ENCODE measurements at places on chromosomes 2 and 18. TPM values are rescaled to one million over a fixed set of nuclear protein-coding genes. Genes with fewer than 3 reads are reported as not detected.

The CBLN2 gene
- polyA plus RNA-seq = 8.0 TPM

The FAM210A gene
- 21.2 TPM for polyA plus RNA-seq

- no peak for DNase-seq
These were observed 42.0 kb upstream of the CCDC88A start for GRCh38 chr2:55461679-55462078.

DNA sequence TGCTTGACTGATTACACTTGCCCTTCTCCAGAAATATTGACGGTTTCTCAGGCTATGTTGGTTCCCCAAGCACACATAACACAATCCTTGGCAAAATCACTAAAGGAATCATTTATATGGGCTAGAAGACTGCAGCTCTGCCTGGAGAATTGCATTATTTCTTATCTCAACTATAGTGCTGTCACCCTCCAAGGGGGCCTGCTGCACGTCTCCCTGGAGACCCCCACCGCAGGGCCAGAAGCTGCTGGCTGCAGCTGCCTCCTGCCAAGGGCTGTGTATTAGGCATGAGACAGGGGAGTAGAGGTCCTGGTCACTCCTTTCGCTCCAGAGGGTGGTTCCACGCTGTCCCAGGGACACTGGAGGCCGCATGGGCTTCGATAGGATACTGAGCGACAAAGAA is 76.6 kb downstream of the LRRC30 start:
- no peak for DNase-seq

The PDCL3 gene
- polyA plus RNA-seq = 44.2 TPM

The DUSP2 gene
- 2.0 TPM for polyA plus RNA-seq

DNA sequence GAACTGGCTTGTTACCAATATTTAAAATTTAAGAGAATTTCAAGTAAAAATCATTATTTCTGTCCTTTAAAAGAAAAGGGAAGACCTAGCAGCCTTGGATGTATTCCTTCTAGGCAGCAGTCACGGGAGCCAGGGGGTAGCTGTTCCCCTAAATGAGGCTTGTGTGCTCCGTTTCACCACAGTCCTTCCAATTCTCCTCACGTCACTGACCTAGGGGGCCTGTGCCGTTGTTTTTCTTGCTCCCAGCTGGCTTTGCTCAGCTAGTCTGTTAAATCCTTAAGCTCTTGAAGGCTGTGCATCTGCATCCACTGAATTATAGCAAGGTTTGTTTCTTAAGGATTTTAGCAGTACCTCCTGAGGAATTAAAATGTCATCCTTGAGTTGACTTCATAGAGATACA is 9.9 kb downstream of the KLHL23 start:
- no peak for DNase-seq

The EMILIN2 gene
- polyA plus RNA-seq = 12.5 TPM

DNA sequence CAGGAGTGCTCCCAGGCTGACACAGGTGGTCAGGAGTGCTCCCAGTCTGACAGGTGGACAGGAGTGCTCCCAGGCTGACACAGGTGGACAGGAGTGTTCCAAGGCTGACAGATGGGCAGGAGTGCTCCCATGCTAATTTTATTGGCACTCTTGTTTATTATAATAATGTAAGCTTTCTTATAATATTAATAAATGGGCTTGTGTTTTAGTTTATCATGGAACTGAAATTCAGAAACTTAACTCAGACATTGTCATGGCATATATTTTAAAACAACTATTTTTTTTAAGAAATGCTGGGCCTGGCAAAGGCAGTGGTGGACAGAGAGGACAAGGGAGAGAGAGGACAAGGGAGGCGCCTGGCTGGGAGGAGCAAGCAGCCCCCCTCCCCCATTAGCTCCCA is 18.7 kb downstream of the ANO7 start:
- DNase-seq = no peak

DNA sequence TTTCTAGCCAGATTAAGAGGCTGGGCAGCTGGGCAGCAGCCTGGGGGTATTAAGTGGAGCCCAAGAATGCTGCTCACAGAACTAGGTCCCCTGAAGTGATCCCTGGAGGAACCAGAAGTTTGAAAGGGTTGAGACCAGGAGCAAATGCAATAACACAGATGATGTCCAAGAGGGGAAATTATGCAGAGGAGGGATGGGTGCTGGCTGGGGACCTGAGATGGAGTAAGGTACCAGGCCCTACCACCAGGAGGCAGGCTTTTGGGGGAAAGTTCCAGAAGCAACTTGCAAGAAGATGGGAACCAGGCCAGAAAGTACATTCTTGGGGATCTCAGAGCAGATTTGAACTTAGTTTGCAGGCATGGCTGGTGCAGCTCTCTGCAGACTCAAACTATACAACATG is 175.1 kb downstream of the NCK2 start:
- DNase-seq = no peak

The SNORC gene
- 0.85 TPM for polyA plus RNA-seq

DNA sequence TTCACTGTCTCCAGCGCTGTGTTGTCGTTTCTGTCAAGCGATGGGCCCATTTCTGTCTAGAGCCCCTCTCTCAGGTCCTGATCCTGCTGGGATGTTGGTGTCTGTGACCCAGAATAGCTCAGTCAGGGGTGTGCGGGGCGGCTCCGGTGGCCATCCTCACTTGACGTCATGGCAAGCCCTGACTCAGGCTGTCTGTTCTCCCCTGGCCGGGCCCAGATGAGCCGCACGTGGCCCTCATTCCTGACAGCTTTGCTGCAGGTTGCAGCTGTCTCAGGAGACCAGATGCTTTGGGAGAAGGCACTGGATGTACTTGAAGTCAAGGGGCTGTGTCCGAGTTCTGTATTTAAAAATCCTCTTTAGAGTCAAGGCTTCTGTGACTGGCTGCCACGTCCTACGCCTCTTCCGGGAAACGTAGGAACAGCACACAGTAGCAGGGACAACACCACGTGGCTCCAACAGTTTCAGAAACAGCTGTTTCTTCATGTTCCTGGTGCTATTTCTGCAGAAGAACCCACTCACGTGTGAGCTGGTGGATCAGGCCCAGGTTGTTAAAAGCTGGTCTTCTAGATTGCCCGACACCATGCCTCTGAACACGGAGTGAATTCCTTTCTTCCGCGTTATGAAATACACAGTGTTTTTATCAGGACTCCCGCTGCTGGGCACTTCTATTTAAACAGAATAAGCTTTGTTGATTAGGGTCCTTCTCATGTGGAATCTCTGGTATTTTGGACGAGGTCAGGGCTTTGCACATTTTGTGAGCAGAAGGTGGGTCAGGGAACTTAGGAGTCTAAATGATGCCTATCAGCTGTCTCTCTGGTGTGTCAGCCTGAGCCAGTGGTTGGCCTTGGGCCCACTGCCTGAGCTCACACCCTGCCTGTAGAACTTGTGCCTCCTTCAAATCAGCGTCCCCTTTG is 28.3 kb upstream of the NTSR2 start:
- no peak for DNase-seq

DNA sequence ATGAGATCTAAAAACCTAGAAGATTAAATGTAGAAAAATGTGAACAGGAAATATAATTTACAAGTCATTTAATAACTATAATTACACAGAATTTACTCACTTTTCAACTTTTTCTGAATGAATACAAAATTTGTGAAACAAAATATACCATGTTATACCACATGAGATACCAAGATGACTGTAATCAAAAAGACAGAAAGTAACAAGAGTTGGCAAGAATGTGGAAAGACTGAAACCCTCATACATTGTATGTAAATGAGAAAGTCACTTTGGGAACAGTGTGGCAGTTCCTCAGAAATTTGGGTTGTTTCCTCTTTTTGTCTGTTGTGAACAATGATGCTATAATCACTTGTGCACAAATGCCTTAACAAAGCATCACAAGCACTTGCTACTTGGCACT is 145.4 kb upstream of the ZNF804A start:
- no peak for DNase-seq

DNA sequence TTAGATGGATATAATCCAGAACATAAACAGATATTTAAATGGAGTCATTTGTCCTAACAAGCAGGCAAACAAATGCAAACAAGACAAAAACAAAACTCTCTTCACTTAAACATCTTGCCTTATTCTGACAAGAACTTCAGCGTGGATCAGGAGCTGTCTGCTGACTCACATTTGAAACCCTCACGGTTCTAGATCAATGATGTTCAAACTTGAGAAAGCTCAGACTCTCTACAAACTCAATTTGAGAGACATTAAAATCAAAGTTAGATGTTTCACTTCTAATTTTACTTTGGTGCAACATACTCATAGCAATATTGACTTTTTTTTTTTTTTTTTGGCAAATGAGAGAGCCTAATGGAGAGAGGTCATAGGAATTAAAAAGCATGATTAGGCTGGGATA is 362.8 kb upstream of the SLC14A2 start:
- DNase-seq = no peak

The TRPM8 gene
- polyA plus RNA-seq = not detected

GRCh38 chr2:182754231-182754630 is 38.2 kb downstream of the DNAJC10 start:
- DNase-seq = no peak

DNA sequence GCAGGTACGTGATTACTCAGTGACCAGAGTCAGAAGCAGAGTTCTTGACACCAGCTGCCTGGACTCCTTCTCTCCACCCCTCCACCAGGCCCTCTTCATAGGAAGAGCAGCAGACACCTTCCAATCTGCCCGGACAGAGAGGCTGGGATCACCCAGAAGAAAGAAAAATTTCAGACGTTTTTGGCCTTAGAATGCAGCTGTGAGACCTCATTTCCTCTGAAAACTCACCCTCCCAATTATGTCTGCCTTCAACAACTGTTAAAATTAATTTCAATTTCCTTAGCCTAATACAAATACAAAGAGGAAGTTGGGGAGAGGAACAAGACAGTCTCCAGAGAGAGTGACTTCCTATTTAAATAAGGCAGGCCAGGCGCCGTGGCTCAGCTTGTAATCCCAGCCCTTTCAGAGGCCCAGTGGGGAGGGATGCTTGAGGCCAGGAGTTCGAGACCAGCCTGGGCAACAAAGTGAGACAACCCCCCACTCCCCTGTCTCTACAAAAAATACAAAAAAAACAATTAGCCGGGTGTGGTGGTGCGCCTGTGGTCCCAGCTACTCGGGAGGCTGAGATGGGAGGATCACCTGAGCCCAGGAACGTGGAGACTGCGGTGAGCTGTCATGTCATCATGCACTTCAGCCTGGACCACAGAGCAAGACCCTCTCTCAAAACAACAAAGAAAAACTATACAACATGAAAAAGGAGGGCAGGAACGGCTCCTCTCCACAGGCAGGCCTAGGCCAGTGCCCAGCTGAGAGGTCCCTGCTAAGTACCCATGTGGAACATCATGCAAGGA is 1.6 kb downstream of the SLC66A2 start:
- no peak for DNase-seq

- no peak for DNase-seq
These were observed 108.1 kb downstream of the MYT1L start for GRCh38 chr2:2222931-2223330.

DNA sequence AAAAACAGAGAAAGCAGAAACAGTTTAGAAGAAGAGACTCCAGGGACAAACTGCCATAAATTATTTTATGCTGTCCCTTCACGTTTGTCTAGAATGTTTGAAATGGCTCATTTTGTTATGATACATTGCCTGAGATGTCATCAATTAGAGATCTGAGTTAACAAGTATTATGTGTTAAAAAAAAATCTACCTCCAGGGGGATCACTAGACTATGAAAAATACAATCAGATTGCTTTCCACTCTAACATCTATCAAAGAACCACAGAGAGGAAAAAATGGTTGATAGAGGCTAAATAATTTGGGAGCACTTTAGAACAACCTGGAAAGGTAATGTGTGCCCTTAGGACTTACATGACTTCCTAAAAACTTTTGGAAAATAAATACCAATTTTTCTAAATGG is 103.8 kb upstream of the CCDC150 start:
- DNase-seq = no peak
